NCI-H1417 treated with DMSO at 0.1 percent for 48 hours (cell line): ENCODE measurements at places on chromosomes 11 and 22.
A peak's percentile ranks its signal among the peaks of the same experiment; 100 is the strongest.

GRCh38 chr11:40885250-40885954, 574.0 kb downstream of the LRRC4C start:
- no peak for DNase-seq

- no peak for DNase-seq
Observed at GRCh38 chr22:32932176-32932575, 126.0 kb downstream of the SYN3 start.

DNA sequence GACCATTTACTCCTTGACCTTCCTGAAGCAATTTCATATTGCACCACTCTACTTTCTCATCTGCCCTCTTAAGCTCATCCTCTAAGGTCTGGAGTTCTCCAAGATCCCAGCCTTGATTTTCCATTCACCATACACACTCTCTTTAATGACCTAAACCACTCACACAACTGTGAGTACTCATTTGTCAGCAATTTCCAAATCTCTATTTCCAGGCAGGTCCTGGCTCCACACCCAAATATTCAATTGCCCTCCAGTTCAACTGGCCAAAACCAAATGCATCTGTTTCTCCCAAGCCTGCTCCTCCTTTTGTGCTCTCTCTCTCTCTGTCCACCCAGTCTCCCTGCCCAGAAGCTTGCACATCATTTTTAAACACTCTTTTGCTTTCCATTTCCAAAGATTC, 39.6 kb downstream of the NEU3 start:
- no peak for DNase-seq

DNA sequence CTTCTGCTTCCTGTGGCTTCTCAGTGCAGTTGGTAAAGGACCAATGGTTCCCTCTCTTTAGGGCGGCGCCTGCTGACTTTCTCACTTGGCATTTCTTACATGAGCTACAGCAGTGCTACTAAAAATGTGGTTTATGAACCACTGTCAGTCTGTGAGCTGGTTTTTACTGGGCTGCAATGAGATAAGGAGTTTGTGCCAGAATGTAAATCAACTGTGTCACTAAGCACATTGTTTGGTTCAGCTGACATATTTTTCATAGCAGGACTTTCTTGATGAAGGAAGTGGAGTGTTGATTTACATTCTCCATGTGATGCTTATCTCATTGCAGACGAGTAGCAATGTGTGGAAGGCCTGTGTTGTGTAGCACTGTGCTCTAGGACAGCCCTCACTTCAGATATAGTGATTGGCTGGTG, 463.3 kb downstream of the SOX6 start:
- no peak for DNase-seq

- DNase-seq, result no peak
Observed at GRCh38 chr11:17802491-17802890, 67.9 kb downstream of the KCNC1 start.

DNA sequence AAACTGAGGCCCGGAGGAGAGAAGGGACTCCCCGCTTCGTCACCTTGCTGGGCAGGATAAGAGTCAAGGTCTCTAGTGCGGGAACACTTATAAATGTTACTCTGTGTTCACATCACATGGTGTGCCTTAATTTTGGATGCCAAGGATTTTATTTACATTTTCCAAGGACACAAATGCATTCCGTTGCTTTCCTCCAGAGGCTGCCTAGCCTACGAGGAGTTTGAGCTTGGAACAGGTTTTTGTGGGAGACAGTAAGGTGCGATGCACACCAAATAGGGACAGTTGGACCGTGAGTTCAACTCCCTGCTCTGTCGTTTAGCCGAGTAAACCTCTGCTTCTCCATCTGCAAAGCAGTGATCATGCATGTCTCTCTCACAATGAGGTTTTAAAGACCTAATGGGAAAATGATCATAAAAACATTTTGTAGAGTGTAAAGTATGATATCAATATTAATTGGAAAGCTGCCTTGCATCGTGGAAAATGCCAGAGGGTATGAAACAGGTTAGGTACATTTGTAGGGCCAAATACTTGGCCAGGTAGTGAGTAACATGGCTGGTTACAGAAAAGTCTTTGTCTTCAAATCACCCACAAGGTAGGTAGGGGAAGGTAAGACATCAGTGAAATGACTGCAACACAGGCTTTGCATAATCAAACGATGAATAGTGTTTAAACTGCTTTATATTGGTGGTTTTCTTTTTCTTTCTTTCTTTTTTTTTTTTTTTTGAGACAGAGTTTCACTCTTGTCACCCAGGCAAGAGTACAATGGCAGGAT, 61.8 kb downstream of the ST3GAL4 start:
- no peak for DNase-seq

DNA sequence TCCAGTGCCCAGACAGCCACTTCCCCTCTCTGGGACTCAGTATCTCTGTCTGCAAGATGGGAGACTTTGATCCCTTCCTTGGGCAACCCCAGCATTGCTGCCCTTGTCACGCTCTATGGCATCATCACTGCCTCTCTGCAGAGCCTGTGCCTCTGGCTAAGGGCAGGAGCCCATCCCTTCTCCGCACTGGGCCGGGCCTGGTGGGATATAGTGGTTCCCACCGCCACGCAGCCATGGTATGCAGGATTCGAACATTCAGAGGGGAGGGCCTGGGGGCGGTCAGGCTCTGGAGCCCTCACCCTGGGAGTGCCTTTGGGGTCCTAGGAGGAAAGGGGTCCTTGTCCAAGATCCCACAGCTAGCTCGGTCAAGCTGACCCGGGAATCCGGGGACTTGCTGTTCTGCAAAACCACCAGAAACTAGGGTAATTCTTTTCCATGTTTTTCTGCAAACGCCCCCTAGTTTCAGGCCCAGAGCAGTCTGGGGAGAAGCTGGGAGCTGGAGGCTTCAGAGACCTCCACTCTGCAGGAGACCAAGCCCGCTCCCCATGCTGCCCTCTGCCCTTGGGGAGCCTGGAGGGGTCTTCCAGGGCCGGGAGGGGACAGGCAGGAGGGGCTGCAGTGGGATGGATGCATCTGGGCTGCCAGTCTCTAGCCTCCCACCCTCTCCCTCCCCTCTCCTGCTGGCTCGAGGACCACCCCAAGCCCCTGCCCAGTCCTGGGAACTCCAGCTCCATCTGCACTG, 24.4 kb upstream of the CBX7 start:
- DNase-seq, result no peak

DNA sequence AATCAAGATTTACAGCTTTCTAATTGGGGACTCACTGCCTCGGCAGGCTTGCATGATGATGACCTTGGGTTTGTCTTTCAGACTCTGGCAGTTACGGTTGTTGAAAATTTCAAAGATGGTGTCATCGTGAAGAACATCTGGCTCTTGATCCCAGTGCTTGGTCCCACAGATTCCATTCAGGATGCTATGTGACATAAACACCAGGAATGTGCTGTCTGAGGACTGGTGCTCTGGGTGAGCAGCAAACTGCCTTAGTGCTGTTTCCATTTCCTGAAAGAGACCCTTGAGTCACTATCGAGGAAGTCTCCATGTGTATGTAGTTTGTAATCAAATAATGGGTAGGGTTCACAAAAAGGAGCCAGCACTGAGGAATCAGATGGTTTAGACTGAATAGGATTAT, 7.1 kb downstream of the CASP12 start:
- DNase-seq, result no peak

GRCh38 chr11:10914050-10914449, 56.2 kb upstream of the ZBED5 start:
- DNase-seq, result no peak

GRCh38 chr22:17841836-17842235, 67.6 kb upstream of the BID start:
- no peak for DNase-seq

DNA sequence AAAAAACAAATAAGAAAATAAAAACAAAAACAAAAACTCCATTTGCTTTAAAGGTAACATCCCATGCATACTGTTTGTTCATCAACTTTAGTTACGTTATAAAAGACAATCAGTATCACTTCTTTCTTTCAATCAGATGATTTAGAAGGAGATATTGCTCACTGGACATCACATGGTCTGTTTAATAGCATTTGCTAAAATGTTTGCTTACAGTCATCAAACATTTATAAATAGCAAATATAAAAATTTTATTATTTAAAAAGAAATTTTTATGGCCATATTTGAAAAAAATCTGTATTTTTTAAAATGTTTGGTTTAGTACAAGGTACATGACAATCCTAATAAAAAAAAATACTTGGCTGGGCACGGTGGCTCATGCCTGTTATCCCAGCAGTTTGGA, 22.6 kb downstream of the MMP26 start:
- DNase-seq, result no peak

- DNase-seq, result no peak
Observed at GRCh38 chr11:110858547-110858921, 146.3 kb upstream of the ARHGAP20 start.

DNA sequence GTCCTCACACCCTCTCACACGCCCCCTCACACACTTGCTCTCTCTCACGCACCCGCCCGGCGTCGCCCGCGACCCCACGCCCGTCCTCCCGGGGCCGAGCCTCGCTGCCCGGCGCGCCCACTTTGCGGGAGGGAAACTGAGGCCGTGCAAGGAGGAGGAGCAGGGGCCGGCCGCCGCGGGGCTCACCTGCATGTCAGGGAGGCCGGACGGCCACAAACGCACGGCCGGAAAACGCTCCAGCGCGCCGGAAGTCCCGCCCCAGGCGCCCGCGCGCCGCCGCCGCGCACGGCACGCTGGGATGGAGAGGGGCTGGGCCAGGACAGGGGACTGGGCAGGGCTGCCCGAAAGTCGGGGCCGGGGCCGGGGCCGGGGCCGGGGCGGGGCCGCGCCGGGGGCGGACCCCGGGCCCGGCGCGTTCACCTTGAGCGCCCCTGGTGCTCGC, at the start of gene CHID1:
Gene CHID1 (minus strand): TSS at position 222 of the 442 bp plus-strand sequence. CDS start 5,994 bp downstream, outside the sequence.
- DNase-seq, result peak; percentile 27

DNA sequence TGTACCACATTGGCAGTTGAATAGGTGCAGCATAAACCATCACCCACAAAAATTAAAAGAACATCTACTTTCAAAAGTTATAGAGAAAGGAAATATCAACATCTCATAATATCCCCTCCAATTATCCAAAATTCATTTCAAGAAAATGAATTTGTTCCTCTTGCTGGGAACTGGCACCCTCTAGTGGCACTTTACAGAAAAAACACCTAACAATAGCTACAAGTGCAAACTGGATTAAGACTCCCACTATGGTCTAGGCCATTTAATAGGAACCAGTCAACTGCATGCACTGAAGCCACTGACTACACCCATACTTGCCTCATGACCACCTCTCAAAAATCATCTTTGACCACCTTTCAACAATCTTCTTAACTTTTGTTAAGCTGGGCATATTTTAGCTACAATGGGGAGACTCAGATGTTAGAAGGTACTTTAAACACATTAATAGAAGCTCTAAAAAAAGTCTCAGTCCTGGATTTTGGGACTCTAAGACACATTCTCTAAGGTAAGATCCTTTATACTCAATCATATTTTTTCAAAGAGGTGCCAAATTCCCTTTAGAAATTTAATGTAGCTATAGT, 17.3 kb downstream of the TRAF6 start:
- no peak for DNase-seq

DNA sequence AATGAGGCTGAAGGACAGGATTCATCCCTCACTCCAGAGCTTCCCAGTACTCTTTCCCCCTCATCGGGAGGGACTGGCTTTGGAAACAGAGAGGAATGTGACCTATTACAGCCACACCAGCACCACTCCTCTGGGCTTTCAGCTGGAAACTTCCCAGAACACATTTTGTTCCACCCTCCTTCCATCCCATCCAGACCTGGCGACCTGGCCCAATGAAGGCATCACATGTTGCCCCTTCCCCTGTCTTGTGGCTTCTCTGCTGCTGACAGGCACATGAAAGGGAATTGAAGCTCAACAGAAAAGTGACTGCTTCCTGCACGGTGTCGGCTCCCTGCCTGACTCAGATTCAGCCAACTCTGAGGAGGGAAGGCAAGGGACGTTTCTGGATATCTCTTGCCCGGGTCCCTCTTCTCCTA, 19.1 kb downstream of the IRAG1 start:
- DNase-seq, result no peak

DNA sequence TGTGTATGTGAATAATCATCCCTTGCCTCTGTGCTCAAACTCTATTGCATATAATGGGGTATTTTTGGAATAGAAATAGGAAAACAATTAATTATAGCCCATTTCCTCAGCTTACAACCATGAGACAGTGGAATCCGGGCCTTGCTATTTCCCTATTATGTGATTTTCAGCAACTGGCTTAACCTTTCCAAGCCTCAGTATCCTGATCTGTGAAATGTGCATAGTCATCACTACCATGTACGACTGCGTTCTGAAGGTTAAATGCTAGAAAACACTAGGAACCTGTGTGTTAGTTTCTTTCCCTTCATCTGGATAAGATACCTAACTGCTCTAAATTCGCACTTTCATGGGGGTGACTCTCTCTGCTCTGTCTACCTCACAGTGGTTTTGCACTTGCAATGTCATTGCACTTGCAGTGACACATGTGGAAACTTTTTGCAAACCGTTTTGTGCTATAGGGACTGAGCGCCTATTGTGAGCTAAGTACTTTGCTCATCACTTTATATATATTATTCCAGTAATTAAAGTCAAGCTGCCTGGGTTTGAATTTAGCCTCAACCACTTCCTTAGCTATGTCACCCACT, 48.3 kb downstream of the IRAG1 start:
- no peak for DNase-seq

- no peak for DNase-seq
Observed at GRCh38 chr11:41254966-41255365, 204.5 kb downstream of the LRRC4C start.

GRCh38 chr11:126172596-126173038, 38.8 kb downstream of the RPUSD4 start:
- DNase-seq, result no peak

- no peak for DNase-seq
Observed at GRCh38 chr11:114156131-114156581, 96.6 kb downstream of the ZBTB16 start.

GRCh38 chr22:40237788-40238424, 60.2 kb downstream of the TNRC6B start:
- DNase-seq, result no peak

DNA sequence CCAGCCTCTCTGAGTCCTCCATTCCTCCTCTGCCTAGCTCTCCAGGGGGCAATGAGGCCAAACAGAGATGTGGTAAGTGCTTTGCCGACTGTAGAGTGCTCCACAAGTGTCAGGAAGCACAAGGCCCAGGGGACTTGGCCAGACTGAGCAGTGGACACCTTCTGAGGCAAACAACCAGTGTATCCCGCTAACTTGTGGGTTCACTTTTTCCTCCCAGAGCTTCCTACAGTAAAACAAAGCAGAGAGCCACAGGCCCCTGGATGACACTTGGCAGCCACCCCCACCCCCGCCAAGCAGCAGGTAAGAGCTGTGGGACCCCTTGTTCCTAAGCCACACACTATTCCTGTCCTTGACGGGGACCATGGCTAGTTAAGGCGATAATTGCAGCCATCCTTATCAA, 160.9 kb downstream of the CACNA1I start:
- no peak for DNase-seq

GRCh38 chr11:34432822-34433221, 5.9 kb upstream of the CAT start:
- no peak for DNase-seq

DNA sequence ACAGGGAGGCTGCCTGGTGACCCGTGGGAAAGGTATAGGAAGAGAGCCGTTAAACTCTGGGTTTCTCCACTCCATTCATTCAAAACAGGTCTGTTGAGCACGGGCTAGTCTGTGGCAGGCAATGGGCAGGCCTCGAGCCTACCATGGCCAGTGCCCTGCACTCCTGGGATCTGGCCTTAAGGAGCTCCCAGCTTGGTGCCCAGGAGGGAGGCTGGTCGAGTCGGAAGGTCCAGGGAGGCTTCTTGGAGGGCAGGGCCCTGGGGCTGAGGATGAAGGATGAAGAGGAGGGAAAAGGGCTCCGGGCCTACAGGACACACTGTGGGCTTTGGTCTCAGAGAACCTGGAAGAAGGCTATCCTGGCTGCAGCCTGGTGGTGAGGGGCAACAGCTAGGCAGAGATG, 41.9 kb upstream of the MN1 start:
- no peak for DNase-seq
